ENCODE measurements at places on chromosomes 12 and 14.

- no peak for DNase-seq
These were observed 1.2 kb downstream of the ULK1 start for GRCh38 chr12:131895640-131896079.

- no peak for DNase-seq
These were observed 2.1 kb downstream of the WNK1 start for GRCh38 chr12:754473-754820.

DNA sequence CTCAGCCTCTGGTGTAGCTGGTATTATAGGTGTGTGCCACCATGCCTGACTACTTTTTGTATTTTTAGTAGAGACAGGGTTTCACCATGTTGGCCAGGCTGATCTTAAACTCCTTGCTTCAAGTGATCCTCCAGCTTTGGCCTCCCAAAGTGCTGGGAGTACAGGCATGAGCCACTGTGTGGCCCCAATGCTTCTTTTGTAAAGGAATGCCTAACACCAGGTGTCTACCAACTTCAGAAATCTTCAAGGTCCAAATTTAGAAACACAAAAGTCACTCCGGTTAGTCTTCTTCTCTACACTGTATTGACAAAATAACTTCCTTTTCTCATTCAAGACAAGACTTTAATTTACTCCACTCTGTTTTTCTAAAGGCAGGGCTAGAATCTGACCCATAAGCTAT is 188.7 kb downstream of the PRKD1 start:
- DNase-seq: no peak

DNA sequence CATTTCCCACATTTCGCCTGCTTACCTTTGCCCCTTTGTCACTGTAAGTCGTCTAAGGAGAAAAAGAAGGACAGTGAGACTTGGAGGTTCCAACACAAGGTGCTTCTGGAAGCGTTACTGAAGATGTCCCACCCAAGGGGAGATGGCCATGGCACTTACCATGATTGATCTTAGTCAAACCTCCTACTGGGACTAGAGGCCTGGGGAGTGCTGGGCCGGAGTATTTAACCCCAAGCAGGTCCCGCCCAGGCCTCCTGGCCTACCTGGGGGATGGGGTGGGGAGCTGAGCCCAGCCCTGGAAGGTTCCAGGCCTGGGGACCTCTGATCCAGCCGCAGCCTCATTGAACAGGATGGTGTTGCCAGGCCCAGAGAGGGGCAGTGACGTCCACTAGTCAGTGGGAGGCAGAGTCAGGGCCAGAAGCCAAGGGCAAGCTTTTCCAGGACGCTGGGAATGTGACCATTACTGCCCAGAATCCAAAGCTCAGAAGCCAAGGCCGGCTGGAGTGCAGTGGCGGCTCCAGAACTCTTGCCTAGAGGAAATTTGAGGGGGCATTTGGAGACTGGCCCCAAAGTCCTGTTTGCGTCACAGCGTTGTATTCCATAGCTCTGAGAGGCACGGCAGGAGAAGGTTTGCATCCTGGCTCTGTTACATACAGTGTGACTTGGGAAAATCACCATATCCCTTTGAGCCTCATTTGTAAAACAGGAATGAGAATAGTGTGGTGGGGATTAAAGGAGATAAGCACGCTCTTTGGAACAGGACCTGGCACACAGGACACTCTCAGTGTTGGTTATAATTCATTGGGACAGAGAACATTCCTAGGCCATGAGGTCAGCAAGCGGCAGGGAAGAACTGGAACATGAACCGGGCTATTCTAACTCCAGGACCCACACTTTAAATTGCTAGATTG is at the start of gene HPD:
HPD (minus strand) TSS at position 198 of the 911 bp plus-strand sequence; CDS start at position 162, 36 bp downstream.
- no peak for DNase-seq

- no peak for DNase-seq
These were observed 255.6 kb downstream of the NRXN3 start for GRCh38 chr14:78425782-78426181.

GRCh38 chr12:104050436-104050835 is 449 bp upstream of the GLT8D2 start:
- no peak for DNase-seq

DNA sequence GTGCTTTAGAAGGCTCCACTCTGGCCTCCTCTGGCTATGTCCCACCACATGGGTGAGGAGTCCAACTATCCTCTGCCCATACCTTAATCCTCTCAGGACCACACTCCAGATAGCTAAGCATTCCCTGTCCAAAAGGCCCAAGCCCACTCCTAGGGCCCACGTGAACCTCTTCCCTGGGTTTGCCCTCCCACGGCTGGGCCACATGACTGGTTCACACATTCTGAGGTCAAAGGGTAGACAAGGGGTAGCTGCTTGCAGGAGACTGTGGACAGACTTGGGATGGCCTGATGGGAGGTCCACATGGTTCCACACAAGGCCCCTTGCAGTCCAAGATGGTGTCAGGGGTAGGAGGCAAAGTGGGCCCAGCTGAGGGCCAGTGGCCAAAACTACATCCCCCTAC is 6.0 kb upstream of the PCK2 start:
- DNase-seq: no peak

DNA sequence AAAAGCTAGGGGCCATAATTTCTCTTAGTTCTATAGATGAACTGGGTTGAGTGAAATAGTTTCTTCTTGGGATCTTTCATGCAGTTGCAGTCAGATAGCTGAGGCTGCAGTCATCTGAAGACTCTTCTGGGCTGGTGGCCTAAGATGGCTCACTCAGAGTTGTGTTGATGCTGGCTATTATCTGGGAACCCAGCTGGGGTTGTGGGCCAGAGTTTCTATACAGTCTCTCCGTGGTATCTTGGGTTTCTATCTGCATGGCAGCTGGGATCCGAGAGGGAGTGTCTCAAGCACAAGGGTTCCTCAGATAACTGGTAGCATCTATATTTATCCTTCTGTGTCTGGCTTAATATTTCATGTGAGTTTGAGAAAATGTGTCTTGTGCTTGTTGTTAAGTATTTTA is 21.1 kb downstream of the AVPR1A start:
- DNase-seq: no peak

Data from Panc1 (cell line).